ENCODE measurements at places on chromosomes 12 and 14.

DNA sequence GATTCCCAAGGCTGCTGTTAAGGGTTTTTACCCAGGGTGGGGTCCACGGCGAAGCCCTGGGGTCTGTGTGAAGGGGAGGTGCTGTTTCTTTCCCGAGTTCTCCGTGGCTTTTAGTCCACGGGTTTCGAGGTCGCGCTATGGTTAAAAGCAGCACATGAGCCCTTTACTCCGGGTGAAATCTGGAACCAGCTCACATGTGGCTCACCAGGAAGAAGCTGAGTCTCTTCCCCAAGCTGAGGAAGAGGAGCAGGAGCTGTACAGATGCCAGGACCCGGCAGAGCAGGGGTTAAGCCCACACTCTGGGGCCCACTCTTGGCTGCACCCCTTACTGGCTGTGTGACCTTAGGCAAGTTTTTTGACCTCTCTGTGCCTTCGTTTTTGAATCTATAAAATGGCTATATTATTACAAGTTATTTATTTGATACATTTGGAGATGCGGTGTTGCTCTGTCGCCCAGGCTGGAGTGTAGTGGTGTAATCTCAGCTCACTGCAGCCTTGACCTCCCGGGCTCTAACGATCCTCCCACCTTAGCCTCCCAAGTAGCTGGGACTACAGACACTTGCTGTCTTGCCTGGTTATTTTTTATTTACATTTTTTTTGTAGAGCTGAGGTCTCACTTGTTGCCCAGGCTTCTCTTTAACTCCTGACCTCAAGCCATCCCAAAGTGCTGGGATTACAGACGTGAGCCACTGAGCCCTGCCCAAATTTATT, 266.3 kb downstream of the AACS start:
- no peak for DNase-seq

GRCh38 chr12:3225154-3225795, 148.1 kb downstream of the TSPAN9 start:
- DNase-seq: no peak

DNA sequence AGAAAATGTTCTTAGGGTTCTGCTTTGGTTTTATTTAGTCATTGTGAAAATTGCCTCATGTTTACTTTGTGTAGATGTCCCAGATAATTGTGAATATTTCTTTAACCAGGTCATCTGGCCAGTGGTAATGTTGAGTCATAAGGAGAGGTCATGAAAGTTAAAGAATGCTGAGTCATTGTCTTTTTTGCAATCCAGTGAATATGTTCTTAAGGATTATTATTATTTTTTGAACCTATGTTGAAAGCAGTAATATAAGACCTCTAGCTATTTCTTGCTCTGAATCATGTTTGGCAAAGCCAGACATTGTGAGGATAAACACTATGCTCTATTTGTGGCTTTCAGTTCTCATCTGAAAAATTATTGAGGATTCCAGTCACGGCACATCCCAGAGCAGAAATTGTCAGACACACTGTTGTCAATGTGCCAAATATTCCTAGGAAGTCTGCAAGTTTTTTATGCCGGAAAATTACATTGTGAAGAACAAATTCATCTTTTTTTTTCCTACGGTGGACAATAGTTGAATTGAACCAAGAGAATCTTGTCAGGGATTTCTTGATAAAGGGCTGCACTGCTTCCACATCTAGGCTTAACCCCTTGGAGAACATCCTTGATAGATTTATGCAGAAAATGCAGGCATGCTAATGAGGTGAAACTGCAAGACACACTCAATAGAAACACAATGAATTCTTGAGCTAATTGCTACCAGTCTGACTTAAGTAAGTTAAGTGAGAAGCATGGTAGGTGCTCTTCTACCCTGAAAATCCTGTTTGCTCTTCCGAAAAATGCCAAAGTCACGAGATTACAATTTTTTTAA, 369.6 kb downstream of the ATP23 start:
- no peak for DNase-seq

DNA sequence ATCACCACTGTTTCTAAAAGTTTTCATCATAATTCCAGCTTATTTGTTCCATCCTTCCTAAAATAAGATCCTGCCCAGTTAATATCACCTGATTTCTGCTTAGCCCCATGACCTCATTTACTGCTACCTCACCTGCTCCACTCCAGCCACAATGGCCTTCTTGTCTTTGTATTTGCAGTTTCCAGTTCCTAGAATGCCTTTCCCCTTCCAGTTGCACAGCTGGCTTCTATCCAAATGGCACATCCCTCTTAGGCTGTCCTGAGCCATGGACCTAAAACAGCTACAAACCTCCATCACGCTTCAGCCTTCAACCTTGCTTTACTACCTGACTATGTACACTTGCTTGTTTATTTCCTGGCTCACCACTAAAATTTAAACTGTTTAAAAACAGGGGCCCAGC, 6.5 kb upstream of the LGMN start:
- DNase-seq: no peak

- DNase-seq: no peak
These were observed 411.1 kb downstream of the CCER1 start for GRCh38 chr12:90543841-90544240.

- DNase-seq: no peak
These were observed 486.2 kb downstream of the RAD51B start for GRCh38 chr14:68305738-68306137.

- no peak for DNase-seq
These were observed 1051.0 kb upstream of the FOXG1 start for GRCh38 chr14:27715561-27715960.

GRCh38 chr14:71754422-71755095, 177.7 kb upstream of the RGS6 start:
- DNase-seq: no peak

Measured in CD4-positive, alpha-beta T cell (primary cell).